NCI-H748 treated with DMSO at 0.1 percent for 48 hours (cell line): ENCODE measurements at places on chromosomes 3 and 15.

GRCh38 chr3:128079823-128080222 lies 27.6 kb downstream of the SEC61A1 start:
- no peak for DNase-seq

GRCh38 chr3:37054370-37054769 lies 61.1 kb downstream of the MLH1 start:
- no peak for DNase-seq

DNA sequence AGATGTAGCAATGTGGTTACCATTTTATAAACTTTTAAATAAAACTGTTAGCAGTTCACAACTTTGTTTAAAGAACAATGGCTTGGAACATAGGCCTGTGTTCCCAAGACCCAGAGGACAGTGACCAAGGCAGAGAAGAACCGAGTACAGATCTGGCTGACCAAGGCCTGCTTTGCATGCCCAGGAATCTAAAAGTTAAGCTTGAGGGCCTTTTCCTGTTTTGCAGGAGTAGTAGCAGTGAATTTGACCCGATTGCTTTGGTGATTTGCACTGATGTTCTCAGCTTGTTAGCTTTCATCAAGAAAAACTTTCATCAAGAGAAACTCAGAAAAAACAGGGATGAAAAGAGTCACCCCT lies 9.9 kb downstream of the FILIP1L start:
- no peak for DNase-seq

GRCh38 chr15:55362641-55363040 lies 43.6 kb downstream of the PIGB start:
- no peak for DNase-seq

GRCh38 chr3:159130108-159130507 lies 328.3 kb downstream of the MFSD1 start:
- DNase-seq, result no peak

DNA sequence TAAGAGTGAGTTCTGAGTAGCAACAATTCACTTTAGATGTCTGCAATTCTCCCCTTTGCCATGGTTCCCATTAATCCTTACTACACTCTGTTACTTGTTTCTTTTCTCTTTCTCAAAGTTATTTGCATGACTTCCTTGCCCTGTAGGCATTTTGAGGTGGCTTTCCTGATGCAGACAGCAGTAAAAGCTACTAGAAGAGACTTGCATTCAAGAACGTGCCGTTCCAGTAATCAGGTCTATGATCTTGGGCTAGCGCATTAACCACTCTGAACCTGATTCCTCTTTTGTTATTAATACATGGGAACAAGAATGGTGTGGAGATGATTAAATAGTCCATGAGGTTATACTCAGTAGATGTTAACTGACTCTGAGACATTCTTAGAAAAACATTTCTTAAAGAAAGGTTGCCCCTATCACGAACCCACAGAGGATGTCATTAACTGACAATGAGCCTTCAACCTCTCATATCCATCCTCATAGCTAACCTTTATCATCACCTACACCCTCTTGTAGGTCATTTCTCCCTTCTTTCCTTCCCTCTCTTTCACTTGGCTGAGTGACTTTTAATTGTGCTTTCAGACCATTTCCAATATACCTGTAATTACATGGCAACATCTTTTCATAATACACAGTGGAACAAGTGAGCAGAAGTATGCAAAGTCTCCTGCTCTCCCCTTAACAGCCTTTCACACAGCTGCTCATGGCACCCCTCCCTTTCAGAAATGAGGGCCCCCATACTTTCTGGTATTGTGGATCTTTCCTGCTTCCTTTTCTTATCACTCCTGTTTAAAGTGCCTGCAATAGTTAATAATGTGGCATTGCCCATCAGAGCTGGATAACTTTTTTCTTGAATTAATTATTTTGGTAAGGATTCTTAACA lies 175.9 kb downstream of the CHST2 start:
- DNase-seq, result no peak

DNA sequence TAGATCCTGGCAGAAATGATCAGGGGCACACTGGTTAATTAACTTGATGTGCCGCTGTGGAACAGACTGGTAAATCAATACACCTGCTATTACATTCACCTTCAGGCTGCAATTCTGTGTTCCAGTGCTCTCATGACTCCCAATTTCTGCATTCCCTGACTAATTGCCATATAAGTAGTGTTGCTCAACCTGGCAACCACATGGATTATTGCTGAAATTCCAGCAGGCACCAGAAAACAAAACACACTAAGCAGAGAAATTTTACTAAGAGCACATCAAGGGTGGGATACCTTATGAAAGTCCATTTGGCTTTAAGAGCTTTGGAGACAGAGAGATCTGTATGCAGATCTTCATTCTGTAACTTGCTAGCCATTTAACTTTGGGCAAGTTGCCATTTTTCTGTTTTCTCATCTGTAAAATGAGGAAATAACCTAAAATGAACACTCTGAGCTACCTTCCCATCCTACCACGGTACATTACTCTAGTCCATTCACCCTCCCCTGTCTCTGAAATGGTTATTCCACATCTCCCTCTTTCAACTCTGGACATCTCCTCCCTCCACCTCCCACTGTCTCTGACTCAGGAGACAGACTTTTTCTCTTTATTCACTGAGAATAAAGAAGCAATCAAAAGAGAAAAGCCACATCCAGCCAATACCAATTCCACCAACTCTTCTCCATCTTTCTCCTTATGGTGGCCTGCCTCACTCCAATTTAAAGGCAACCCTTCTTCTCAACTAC lies 54.6 kb downstream of the STAC start:
- DNase-seq, result no peak

GRCh38 chr3:6251612-6252400 lies 609.1 kb upstream of the GRM7 start:
- no peak for DNase-seq

GRCh38 chr15:44596511-44597010 lies 59.6 kb downstream of the EIF3J start:
- DNase-seq, result no peak

GRCh38 chr3:197434830-197435229 lies 120.9 kb downstream of the BDH1 start:
- no peak for DNase-seq

DNA sequence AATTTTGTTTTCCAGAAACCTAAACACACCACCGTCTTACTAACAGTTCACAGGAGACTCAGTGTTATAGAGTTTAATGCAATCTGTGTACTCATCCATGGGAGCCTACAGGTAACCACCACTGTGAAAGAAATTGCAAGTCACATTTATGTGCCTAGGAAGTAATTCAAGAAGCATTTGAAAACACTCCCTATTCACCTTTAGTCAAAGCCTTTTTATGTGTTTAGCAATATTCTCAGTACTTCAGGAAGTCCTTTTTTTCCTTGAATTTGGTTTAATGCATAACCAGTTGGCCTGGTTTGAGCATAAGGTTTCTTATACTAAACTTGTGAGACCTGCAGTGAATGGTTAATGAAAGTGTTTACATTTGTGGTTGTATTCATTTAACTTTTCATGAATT lies 346.1 kb downstream of the CHST2 start:
- DNase-seq, result no peak
